Hematopoietic multipotent progenitor cell treated with erythropoietin and hydrocortisone succinate and interleukin-3 and kit ligand, for 15 days (in vitro differentiated cells): ENCODE measurements at places on chromosomes 16 and 17.

DNA sequence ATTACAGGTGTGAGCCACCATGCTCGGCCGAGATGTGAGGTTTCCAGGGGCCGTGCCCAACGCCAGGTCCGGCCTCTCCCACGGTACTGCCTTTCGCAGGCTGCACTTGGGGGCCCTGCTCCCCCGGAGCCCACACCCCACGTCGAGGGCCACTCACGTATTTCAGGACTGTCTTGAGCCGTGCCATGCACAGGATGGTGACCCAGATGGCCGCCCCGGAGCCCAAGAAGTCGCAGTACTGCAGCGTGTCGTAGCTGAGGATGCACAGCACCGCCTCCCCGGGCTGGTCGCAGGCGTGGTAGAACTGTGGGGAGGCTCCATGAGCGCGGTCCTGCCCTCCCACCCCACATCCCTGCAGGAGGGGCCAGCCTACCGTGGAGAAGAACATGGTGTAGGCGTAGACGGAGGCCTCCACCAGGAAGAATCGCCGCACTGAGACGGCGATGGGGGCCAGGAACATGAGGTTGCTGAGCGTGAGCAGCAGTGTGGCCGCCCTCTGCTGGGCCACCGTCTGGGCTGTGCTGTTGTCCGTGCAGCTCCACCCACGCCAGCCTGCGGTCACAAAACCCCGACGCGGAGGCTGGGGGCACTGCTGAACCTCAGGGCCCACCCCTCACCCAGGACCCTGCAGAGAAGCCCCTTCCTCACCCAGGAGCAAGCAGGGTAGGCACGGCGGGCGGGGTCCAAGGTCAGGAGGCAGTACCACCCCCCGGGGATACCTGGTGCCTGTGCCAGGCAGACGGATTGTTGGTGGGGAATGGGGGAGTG, 3.7 kb upstream of the MRPL28 start:
- no peak for DNase-seq

- peak; percentile 43 for DNase-seq
These were observed 6.0 kb upstream of the CBX8 start for GRCh38 chr17:79802736-79803420.

GRCh38 chr17:6435968-6436367, 1.0 kb upstream of the AIPL1 start:
- peak; percentile 27 for DNase-seq

DNA sequence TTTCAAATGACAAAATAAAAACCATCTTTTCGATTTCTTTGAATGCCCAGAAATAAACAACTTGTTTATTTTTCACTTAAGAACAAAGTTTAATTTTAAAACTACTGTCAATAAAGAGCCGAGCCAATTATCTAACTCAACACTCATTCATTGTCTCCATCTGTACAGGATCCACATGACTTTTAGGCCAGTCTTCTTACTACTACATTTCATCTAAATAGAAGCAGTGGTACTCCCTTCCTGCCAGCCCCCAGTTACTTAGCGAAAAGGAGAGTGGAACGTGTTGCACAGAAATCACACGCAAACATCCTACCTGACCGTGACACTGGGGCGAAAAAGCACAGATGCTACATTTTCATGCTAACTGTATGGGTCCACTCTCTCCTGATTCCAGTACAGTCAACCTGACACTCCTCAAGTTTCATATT, 1.2 kb downstream of the GNA13 start:
- no peak for DNase-seq

DNA sequence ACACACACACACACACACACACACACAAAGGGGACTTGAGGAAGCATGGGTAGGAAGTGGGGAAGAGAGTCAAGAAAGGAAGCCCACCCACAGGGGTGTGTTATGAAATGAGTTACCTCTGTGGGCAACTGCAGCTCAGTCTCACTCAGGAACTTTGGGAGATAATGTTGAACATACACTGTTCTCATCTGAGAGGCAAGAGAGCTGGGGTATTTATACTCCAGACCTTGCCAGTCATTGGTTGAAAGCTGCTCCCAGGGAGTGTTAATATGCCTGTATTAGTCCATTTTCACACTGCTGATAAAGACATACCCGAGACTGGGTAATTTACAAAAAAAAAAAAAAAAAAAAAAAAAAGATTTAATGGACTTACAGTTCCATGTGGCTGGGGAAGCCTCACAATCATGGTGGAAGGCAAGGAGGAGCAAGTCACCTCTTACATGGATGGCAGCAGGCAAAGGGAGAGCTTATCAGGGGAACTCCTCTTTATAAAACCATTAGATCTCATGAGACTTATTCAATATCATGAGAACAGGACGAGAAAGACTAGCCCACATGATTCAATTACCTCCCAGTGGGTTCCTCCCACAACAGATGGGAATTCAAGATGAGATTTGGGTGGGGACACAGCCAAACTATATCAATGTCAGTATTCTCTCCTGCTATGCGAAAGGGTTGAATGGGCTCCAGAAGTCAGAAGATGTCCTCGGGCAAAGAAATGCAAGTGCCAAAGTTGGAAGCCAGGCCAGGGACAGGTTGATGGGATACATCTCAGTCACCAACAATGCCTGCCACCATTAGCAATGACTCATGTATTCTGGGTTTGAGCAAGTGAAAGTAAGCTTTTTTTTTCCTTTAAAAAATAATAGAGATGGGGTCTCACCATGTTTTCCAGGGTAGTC, 270.5 kb downstream of the MRTFB start:
- no peak for DNase-seq

DNA sequence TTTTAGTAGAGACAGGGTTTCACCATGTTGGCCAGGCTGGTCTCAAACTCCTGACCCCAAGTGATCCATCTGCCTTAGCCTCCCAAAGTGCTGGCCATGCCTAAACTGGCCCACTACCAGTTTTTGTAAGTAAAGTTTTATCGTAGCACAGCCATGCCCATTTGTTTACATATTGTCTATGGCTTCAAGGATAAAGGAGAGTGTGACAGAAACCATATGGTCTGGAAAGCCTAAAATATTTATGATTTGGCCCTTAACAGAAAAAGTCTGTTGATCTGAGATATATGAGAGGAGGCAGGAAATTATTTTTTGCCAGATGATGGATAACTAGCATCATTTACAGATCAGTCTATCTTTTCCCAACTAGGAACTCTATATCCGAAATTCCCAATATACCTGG, 4.5 kb downstream of the AKAP10 start:
- DNase-seq, result no peak

DNA sequence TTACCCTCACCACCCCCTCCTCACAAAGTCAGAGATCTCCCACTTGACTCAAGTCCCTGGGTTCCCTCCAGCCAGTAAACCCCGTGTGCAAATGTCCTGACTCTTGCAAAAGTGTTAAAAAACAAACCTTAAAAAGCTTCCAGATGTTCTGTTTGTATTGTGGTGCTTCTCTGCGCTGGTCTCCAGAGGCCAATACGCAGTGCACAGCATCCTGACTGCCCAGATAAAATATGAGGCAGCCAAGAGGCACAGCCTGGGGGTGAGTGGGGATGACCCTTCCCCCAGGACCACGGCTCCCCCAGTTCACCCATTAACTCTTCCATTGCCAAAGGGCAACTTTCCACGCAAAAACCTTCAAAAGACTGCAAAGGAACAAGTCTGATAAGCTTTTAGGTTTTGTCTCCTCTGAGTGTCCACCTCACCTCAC, 291.8 kb downstream of the SOX9 start:
- no peak for DNase-seq
